RWPE1 (cell line): ENCODE measurements at places on chromosomes 2 and 18.

- no peak for DNase-seq
These were observed 1.5 kb downstream of the MSH6 start for GRCh38 chr2:47784352-47784851.

GRCh38 chr2:173346035-173346434 is 8.6 kb upstream of the CDCA7 start:
- DNase-seq = no peak

GRCh38 chr2:238700117-238700457 is 147.8 kb upstream of the TWIST2 start:
- DNase-seq = no peak

DNA sequence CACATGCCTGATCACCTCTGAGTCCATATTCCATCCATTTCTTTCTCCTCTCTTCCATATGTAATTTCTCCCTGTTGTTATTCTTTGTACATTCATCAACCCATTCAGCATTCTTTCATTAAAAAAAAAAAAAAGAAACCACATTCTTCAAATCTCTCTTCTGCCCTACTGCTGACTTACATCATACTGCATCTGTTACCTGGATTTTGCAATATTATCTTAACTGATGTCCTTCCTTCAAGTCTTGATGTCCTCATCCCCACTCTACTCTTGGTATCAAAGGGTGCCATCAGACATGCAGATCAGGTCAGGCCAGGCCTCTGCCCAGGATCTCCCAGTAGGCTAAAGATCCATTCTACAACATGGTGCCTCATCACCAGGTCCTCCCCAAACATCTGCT is 90.6 kb downstream of the SGPP2 start:
- DNase-seq = no peak

DNA sequence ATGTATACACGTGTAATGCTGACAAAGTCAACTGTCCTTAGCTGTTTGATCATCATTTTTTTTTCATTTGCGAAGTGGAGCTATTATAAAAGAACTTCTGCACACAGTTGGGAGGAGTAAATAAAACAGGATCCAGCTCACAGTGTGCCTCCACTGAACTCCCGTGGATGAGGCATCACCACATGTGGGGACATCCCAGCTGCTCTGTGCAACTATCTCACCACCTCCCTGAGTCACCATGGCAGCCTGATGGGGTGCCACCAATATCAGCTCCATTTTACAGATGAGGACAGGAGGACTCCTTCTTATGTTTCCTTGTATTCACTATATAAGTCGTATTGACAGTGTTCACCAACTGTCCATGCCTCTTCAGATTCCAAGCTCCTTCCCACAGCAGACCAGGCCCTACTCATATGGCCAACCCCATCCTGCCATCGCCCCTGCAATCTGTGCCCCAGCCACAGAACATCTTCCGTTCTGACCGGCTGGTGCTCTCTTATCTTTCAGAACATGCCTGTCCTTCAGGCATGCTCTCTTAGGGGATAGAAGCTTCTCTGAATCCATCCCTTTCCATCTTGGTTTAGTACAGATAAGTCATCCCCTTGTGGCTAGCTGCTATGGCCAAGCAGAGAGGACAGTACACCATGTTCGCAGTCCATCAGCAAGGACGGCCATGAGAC is 288.1 kb downstream of the RNF144A start:
- DNase-seq = no peak

DNA sequence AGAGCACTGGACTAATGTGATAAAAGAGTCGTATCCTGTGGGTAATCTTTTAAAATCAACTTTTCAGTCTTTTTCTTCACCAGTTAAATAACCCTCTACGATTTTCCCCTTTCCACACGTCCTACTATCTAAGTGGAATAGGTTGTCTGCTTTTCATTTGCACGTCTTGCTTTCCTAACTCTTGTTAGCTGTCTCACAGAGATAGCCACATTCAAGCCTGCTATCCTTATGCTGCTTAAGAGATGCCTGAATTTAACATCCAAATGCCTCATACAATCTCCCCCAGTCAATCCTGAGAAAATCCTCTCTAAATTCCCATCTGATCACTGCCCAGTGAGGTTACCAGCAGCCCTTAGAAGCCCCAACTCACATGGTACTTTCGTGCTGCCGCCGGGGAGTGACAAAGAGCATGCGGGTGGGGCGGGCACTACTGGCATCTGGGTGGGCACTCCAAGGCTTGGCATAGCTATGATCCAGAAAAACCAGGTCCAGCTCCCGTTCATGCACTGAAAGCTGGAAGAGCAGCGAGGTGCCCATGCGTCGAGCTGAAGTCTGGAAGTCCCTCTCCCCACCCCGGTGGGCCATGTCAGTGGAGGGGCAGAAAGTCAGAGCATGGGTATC is 1.5 kb downstream of the KANSL3 start:
- no peak for DNase-seq

- DNase-seq = no peak
These were observed at the start of gene TET3 for GRCh38 chr2:73984203-73984921. Gene TET3, plus strand, starts transcription at chr2:73984910. Its CDS starts 1,494 bp downstream, at chr2:73986404.

GRCh38 chr2:18741191-18741590 is 151.8 kb upstream of the NT5C1B start:
- DNase-seq = no peak

- DNase-seq = no peak
These were observed 4.4 kb downstream of the ACTR2 start for GRCh38 chr2:65231892-65232477.

- no peak for DNase-seq
These were observed 6.1 kb upstream of the TMEM185B start for GRCh38 chr2:120229341-120229740.

DNA sequence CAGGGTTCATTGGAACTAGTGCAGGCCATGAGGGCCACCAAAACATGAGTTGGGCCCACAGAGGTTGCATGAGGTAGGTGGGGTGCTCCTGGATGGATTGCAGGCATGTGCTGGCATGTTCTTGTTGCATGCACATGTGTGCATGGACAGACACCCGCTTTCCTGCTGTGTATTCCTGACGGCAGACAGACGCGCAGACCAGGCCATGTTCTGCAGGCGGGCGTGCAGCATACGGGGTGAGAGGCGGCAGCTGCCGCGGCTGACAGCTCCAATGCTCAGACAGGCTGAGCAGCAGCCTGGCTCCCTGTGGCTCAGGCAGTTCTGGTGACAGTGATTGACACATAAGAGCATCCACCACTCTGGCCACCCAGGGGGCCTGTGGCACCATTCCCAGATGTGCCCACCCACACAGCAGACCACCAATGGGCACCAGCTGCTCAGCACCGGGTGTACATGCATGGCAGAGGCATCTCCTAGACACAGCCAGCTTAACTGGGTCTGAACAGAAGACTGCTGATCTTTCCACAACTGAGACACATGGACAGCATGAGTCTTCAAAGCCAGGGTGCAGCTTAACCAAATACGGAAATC is 21.2 kb downstream of the HS1BP3 start:
- no peak for DNase-seq

DNA sequence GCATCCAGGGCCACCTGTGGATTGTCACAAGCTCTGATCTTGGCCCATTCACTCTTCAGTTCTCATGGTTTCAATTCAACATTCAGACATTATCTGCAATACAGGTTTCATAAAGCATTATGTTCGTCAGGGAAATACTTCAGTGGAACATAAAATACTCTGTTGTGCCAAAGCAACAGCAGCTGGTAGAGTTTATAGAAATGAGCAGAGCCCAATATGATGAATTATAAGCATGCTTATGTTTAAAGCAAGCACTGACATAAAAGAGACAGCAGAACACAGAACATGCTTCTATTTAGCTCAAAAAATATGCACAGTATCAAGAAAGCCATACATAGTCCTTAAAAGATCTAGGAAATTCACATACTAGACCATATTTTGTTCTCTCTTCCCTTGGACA is 71.3 kb downstream of the PDK1 start:
- DNase-seq = no peak

GRCh38 chr2:119721462-119721861 is 38.3 kb upstream of the PTPN4 start:
- no peak for DNase-seq

DNA sequence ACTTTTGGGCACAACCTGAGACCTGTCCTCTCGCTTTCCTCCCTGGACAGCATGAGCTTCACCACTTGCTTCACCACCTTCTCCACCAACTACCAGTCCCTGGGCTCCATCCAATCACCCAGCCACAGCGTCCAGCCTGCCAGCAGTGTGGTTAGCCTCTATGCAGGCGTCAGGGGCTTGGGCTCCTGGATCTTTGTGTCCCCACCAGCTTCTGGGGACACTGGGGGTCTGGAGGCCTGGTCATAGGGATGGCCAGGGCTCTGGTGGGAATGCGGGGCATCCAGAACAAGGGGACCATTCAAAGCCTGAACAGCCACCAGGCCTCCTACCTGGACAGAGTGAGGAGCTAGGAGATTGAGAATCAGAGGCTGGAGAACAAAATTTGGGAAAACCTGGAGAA is 44.2 kb upstream of the SLC4A10 start:
- no peak for DNase-seq

GRCh38 chr18:2939317-2939716 is 73.6 kb downstream of the LPIN2 start:
- DNase-seq = no peak

DNA sequence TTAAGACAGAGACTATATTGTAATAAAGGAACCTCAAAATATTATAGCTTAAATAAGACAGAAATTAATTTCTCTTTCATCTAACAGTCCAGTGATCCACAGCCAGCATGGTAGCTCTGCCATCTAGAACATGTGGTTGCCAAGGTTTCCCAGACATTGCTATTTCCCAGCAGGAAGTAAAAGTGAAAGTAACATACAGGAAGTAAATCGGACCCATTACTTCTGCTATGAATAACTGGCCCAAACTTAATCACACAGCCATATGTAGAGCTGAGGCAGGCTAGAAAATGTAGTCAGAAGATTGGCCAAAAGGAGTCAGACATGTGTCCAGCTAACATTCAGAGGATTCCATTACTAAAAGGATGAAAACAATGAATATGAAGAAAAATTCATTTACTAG is 71.0 kb downstream of the NOL4 start:
- DNase-seq = no peak

DNA sequence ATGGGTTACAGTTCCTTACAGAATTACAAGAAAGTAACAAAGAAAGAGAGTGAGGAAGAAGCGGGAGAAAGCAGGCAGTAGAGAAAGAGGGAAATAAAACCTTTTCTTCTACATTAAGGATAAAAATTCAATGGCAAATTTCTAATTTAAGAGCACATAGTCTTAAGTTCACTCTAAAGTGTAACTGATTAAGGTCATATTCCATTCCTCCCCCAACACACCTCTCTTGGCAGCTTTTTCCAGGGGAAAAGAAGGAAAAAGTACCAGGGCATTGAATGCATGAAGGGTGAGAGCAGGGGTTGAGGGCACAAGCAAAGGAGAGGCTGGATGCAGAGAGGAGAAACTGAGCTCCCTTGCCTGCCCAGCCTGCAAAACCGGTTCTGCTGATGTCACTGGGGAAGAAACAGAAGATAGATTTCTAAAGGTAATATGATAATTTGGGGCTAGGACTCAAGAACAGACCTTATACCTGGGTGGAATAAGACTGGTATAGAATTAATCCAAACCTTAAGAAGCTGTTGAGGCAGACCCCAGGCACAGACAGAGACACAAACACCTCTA is 4.6 kb downstream of the ACMSD start:
- DNase-seq = no peak

GRCh38 chr18:5388896-5389295 is 93.4 kb upstream of the ZBTB14 start:
- no peak for DNase-seq

DNA sequence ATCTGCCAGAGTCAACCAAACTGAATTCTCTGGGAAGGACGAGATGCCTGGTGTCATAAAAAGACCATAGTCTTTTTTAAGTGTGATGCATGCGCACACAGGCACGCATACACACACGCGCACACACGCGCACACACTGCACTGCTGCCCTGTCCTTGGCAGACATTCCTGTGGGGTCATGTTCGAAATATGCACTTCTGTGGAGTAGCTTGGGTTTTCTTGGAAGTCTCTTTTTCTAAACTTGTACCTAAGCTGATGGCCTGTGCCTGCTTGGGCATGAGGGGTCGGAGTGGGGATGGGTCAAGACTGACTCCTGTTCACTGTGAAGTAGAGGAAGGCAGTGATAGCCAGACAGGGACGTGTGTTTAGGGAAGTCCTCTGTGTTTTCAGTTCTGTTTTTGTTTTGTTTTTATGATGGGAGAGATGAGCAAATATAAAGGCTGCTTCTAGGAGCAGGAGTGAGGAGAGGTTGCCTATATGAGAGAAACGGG is 4.0 kb upstream of the RMC1 start:
- no peak for DNase-seq

- no peak for DNase-seq
These were observed 14.9 kb upstream of the TMEM18 start for GRCh38 chr2:691821-692761.

- DNase-seq = no peak
These were observed 54.5 kb upstream of the UPP2 start for GRCh38 chr2:158047156-158047611.
